Stimulated activated CD8-positive, alpha-beta memory T cell treated with anti-CD3 and anti-CD28 coated beads, Interleukin-12 subunit alpha, Interleukin-12 subunit beta, amount 100 ng/mL, for 1 hour (primary cell): ENCODE measurements at places on chromosomes 3 and 15.

GRCh38 chr3:69082805-69083204 is 1.9 kb upstream of the ARL6IP5 start:
- peak; percentile 41 for DNase-seq

DNA sequence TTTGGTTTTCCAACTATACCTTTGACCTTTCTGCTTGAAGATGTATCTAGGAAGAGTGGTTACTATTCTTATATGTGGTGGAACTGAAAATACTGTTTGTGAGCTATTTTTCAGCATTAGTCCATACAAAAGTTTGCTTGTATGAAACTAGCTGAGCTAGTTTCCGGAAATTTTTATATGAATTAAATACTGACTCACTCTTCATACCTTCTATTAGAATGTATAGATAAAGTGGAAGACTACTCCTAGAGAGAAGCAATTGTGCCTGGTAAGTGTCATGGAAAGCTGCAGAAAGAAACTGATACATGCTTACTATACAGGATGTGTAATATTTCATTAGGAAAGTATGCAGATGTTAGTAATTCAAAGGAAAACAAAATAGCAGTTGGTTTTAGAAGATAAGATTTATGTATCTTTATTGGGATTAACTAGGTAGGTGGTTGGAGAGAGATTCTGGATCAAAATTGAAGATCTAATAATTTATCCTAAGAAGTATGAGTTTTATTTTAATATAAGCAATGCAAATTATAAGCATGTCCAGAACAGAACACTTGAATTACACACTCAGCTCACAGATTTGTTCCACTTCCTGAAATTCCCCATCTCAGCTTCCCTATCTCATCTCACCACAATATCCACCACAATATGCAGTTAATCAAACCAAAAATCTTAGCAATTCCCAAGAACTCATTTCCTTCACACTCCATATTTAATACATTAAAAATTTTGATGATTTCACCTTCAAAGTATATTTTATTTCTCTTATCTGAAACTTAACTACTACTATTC is 82.8 kb downstream of the BCHE start:
- DNase-seq: no peak

- no peak for DNase-seq
These were observed 30.2 kb downstream of the NR2F2 start for GRCh38 chr15:96360581-96361308.

- DNase-seq: no peak
These were observed 204.0 kb upstream of the NANOGP8 start for GRCh38 chr15:35289024-35289617.

DNA sequence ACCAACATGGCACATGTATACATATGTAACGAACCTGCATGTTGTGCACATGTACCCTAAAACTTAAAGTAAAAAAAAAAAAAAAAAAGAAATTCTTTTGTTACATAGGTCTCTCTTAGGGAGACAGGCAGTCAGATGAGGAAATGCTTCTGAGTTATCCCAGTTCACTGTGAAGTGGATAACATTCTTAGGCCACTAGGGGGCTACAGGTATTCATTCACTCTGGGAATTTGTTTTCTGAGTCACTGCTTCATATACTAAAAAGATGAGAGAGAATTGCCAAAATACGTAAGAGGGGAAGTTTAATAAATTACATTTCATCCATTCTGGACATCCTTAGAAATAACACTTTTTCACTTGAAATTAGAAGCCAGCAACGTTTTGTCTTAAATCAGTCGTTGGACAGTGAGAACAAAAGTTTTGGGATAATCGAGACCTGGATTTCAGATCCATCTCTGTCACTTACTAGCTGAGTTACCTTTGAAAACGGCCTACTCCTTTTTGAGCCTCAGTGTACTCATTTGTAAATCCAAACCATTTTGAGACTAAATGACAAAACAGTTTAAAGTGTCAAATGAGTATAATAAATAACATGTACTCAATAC is 738.4 kb upstream of the ALCAM start:
- DNase-seq: no peak

DNA sequence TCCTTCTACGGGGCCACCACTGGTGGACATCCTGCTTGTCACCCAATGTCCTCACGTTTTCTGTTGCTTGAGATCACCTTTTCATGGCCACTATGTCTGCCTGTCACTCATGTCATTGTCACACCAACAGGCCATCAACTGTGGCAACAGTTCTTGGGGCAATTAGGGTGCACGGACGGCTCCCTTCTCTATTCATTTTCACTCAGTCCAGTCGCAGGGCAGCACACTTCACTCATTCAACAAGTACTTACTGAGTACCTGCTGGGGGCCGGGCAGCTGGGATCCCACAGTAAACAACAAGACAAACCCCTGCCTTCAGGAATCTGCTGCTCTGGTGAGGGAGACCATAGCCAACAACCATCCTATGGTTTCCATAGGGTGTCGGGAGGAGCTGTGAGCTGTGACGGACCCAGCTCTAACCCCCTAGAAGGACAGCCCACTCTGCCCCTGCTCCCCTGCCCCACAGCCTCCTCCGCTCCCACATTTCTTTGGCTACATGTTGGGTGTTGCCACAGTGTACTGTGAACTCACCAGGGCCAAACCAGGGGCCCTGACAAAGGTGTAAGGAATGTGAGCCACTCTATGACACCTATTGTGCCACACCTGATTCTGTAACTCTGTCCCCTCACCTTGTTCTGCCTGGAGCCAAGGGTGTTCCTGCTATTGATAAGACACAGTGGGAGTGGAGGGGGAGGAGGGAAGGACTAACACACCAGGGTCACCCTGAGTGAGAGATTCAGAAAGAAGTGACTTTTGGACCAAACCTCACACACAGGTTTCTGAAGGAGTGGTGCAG is 1.9 kb downstream of the VILL start:
- DNase-seq: no peak

GRCh38 chr3:155785662-155786295 is 20.3 kb downstream of the C3orf33 start:
- no peak for DNase-seq

GRCh38 chr3:48345946-48346572 is 12.6 kb upstream of the SPINK8 start:
- DNase-seq: no peak

DNA sequence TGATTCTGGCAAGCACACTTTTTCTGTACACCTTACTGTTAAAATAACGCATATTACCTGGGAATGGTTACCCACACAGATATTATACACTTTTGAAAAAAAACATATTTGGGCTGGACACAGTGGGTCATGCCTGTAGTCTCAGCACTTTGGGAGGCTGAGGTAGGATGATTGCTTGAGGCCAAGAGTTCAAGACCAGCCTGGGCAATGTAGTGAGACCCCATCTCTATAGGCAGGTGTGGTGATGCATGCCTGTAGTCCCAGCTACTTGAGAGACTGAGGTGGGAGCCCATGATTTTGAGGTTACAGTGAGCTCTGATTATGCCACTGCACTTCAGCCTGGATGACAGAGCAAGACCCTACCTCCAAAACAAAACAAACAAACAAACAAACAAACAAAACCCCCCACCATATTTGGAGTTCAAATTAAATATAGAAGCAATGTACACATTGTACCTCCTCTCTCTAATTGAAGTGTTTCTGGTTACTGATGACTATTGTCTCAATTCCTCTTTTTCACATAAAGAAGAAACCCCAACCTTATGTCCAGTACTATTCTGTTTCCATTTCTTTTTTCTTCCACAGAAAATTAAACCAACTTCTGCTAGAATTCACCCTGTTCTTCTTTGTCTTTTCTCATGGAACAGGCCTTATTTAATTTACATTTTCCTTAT is 152.6 kb upstream of the UMPS start:
- no peak for DNase-seq

DNA sequence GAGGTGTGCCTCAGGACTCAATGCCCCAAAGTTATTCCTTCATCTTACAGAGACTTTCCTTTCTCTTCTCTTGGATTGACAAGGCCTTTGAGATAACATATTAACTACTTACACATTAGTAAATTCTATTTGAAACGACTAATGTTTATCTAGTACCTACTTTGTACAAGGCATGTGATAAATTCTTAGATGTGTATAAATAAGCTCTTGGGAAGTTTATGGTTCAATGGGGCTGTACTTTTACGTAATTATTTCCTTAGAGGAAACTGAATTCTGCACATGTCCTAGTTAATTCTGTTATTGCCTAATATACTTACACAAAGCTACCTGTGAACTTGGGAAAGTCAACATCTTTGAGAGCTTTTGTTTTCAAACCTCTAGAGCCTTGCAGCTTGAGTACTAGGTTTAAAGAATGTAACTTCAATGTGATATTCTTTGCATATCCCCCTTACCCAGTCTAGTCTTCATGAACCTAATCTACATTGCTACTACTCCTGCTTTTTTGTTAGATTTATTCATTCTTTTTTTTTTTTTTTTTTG is 58.5 kb upstream of the RAP2B start:
- DNase-seq: no peak

GRCh38 chr3:165636684-165637015 is 200.6 kb downstream of the BCHE start:
- no peak for DNase-seq

GRCh38 chr15:30921781-30922479 is 18.2 kb downstream of the FAN1 start:
- DNase-seq: no peak

DNA sequence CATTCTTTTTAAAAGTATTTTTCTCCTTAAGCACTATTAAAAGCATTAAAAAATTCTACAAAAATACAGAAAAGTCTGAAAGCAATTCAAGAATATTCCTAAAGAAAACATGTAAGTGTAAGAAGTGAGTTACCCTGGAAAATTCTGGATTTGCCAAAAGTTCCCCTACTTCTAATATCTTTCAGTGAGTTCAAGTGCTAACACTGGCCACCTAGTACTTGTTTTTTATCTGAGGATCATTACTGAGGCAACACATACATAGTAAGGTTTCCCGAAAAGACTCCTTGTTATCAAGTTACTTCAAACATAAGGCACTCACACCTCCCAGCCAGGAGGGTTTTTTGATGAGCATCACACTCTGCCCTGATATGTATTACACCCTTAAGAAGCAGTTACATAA is 158.4 kb downstream of the TIGIT start:
- no peak for DNase-seq

DNA sequence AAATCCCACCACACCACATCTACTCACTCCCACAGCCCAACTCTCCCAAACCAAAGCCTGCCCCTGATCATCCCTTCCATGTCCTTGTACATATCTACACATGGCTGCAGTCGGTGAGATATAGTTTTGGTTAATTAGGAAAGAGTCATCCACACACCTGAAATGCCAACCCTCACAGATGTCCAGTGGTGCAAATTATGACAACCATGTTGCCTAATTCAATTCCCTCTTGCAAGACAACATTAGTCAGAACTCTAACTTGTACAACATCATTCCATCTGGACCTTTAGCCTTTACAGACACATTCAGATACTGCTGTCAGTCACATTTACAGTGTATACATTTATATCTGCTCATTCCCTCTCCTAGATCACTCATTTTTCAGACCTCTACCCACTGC is 41.2 kb downstream of the TUBGCP4 start:
- no peak for DNase-seq

- no peak for DNase-seq
These were observed 59.9 kb downstream of the CGNL1 start for GRCh38 chr15:57436166-57436565.

- no peak for DNase-seq
These were observed 19.5 kb downstream of the COPS2 start for GRCh38 chr15:49135911-49136310.

GRCh38 chr15:36472672-36473071 is 106.8 kb upstream of the CDIN1 start:
- DNase-seq: no peak
